ENCODE measurements at places on chromosomes 11 and 22.

DNA sequence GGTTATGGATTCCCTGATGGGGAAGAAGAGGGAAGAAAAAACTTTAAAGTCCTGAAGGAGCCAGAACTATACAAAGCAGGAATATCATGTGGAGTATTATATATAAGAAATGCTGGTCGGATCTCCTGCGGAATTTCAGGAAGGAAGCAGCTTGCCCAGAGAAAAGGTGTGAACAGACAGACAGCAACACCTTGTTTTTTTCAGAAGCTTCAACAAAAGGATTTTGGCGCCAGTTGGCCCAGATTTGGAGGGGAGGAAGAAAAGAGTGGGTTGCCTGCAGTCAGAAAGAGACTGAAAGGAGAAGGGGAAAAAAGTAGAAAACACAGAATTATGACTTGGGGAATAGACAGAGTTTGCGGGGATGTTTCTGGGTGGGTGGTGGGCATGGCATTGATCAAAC lies 45.2 kb downstream of the SEZ6L start:
- no peak for DNase-seq

DNA sequence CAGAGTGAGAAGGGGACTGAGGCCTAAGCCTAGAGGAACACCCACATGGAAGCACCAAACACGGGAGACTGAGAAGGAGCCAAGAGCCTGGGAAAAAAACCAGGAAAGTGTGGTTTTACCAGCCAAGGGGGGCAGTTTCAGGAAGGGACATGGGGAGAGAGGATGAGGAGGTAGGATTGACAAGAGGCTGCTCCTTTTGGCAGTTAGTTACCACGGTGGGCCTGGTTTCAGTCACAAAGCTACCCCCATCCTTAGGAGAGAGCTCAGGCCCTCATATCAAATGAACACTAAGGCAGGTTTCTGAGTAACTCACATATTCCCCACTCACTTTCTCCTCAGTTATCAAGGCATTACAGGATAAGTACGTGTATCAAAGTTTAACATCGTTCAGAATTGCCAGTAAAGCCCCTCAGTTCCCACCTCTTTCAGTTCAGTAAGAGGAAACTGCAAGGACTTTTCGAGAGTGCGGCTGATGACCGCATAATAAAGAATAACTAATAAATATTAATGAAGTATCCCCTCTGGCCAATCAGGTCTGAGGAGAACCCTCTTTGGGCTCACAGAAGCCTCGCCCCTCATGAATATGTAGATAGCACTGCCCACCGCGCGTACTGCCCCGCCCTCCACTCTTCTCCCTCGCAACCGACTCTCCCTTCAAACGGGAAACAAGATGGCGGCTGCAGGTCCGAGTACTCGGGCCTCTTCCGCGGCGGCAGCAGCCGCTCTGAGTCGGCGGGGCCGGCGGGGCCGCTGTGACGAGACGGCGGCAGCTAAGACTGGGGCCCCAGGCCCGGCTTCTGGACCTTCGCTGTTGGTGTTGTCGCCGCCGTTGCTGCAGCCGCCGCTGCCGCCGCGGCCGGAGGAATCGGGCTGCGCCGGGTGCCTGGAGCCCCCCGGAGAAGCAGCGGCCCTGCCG lies at the start of gene RNF169:
RNF169 (plus strand) TSS at position 639 of the 916 bp plus-strand sequence; CDS start at position 671, 32 bp downstream.
- DNase-seq: peak; percentile 96

DNA sequence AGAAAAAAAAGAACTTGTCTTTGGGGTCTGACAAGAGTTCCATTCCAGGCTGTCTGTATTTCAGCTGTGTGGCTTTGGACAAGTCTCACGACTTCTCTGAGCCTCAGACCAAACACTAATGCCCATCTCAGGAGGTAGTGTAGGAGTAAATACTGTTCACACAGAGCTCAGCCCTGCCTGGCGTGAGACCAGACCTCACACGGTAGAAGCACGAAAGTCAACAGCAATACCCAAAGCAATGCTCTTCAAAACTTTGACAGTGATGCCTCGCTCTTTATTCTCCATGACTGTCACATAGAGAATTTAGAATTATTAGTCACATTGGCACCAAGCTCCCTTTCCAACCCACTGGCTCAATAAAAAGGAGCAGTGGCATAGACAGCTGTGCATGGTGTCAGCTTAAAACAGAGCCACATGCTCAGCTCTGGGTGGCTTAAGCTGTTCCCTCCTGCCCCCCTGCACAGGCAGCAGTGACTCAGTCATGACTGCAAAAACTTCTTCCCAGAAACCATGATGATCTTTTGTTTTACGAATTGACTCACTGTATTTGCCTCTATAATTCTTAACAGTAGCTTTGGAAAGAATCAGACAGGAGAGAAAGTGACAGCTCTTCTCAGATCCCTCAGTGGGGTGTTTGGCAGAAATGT lies 74.0 kb upstream of the PHF21B start:
- DNase-seq: no peak

- DNase-seq: no peak
Observed at GRCh38 chr22:39175353-39176142, 23.1 kb upstream of the CBX7 start.

DNA sequence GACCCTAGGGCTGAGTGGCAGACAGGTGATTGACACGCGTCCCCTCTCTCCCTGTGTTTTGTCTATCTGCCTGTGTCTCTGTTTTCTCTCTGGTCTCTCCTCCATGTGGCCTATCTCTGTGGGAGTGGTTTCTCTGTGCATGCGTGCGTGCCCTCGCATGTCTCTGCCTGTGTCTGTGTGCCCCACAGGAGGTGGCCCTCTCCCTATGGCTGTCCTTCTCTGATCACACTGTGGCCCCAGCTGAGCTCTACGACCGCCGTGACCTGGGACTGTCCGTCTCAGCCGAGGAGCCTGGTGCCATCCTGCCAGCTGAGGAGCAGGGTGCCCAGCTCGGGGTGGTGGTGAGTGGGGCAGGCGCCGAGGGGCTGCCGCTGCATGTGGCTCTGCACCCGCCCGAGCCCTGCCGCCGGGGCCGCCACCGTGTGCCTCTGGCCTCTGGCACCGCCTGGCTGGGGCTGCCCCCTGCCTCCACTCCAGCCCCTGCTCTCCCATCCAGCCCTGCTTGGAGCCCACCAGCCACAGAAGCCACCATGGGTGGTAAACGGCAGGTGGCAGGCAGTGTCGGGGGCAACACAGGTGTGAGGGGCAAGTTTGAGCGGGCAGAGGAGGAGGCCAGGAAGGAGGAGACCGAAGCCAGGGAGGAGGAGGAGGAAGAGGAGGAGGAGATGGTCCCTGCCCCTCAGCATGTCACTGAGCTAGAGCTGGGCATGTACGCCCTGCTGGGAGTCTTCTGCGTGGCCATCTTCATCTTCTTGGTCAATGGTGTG lies 11.6 kb downstream of the TMEM132A start:
- no peak for DNase-seq

- no peak for DNase-seq
Observed at GRCh38 chr22:16915701-16916100, 90.5 kb upstream of the XKR3 start.

- DNase-seq: no peak
Observed at GRCh38 chr11:64120951-64121569, 44.9 kb downstream of the MACROD1 start.

DNA sequence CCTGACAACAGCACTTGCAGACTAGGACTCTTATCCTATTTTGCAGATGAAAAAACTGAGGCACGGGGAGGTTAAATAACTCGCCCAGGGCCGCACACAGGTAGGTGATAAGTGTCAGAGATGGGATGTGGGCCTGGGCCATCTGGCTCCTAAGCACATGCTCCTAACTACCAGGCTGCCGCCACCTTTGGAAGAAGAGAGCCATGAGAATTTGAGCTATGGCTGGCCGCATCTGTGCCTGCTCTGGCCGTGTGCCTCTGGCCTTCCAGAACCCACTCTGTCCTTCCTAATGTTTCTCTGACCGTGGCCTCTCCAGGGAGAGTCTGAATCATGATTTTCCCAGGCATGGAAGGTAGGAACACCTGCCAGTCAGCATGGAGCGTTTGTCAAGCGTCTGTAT lies 15.3 kb upstream of the IL2RB start:
- DNase-seq: no peak

- DNase-seq: no peak
Observed at GRCh38 chr22:38461057-38461413, 6.0 kb upstream of the KCNJ4 start.

GRCh38 chr11:16613512-16614381 lies 124.7 kb upstream of the C11orf58 start:
- peak; percentile 78 for DNase-seq
